HL-60 (cell line): ENCODE measurements at places on chromosomes 3 and 15.
A peak's percentile ranks its signal among the peaks of the same experiment; 100 is the strongest.

DNA sequence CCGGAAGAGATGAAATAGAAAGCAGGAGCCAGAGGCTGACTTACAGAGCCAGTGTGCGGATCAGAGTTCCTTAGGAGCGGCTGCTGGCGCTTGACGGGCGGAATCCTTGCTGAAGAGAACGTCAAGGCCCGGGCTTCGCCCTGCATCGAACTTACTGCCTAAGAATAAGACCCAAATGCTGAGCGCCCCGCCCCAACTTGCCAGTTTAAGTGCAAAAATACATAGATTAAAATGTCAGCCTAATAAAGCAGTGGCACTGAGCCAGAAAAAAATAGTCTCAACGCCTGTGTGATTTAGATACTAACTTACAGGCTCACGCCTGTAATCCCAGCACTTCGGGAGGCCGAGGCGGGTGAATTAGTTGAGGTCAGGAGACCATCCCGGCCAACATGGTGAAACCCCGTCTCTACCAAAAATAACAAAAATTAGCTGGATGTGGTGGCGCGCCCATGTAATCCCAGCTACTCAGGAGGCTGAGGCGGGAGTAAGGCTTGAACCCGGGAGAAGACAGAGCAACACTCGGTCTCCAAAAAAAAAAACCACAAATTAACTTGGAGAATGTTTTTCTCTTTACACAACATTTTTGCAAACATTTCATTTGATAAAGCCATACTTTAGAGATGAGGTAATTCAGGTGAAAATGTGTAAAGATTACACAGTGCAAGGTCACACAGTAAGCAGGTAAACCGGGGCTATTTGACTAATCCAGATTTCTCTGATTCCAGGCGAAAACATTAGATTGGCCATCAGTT is 1.2 kb upstream of the UBP1 start:
- no peak for DNase-seq

- DNase-seq = no peak
Observed at GRCh38 chr3:118977671-118978392, 56.8 kb downstream of the IGSF11 start.

- DNase-seq = no peak
Observed at GRCh38 chr15:48695827-48696573, 50.5 kb upstream of the FBN1 start.

DNA sequence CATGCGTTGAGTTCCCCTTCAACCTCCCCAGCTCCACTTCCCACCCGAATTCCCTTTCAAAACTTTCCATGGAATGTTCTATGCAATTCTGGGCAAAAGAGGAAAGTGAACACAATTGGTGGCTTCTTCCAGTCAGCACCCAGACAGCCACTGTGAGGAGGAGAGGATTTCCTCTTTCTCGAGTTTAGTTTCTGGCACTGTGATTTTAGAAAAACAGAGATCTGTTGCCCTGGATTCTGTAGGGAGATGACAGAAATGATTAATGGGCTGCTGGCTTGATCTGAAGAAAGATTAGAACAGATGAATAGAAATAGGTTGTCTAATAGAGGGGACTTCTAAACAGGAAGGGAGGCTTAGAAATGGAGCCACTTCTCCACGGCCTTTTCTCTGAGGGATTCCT is 172.0 kb downstream of the MCTP2 start:
- no peak for DNase-seq

DNA sequence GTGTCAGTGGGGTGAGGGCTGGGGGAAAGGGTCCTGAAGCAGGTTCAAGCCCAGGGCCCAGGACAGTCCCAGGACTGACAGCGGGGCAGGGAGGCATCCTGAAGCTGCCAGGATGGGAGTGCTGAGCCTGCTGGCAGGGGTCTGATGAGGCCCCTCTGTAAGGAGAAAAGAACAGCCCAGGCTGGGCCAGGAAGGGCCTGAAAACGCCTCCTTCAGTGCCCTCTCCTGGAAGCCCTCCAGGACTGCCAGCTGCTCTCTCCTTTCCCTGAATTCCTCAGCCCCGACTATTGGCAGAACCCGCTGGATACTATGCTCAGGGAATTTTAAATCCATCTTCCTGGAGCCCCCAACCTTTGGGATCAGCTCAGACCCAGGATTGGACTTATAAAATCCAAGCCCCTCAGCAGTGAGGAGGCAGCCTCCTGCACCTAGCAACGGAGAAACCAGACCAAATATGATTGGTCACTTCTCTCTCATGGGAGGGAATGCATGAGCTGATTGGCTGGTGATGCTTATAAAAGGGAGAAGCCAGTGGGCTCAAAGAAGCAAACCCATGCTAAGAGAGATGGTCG is 203.5 kb upstream of the LINGO1 start:
- no peak for DNase-seq

GRCh38 chr15:75712668-75713337 is at the start of gene CSPG4:
TSS of gene CSPG4 (minus strand) at chr15:75712848. CDS start at chr15:75712755, 93 bp downstream.
- DNase-seq = no peak

GRCh38 chr3:183122257-183122932 is 23.1 kb upstream of the MCCC1 start:
- DNase-seq = no peak

GRCh38 chr3:48521635-48522034 is 17.7 kb upstream of the SHISA5 start:
- DNase-seq = no peak

DNA sequence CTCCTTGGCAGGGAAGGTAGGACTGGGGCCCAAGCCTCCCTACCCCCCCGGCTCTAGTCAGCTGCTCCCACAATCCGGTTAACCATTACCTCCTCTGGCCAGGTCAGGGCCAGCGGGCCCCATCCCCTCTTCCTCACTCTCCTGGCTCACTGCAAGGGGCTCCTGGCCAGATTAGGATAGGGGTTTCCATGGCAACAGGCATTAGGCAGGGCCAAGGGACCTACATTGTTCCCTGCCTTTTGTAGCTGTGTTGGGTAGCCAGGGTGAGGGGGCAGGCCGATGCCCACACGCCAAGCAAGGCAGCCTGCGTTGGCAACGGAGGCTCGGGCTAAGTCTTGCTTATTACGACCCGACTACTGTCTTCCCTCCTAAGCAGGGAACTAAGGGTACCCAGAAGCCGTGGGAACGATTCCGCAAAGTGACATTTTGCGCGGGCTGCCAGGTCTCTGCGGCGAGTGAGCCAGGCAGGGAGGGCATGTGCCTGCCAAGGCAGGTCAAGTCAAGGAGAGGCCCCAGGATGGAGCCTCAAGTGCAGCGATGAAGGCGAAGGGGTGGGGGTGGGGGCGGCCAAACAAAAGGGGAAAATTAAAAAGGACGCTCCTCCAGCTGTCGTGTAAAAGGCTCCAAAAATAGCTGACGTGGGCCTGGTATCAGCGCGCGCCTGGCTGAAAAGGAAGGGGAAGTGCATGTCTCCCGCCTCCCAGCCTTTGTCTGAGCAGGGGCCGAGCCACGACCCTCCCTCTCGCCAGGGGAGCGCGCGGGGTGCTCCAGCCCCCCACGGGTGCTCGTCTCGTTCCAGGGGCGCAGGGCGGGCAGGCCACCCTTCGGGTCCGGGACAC is 919 bp downstream of the IDH2 start:
- DNase-seq = peak; percentile 39

GRCh38 chr3:134801204-134801958 is 6.3 kb downstream of the EPHB1 start:
- DNase-seq = no peak

DNA sequence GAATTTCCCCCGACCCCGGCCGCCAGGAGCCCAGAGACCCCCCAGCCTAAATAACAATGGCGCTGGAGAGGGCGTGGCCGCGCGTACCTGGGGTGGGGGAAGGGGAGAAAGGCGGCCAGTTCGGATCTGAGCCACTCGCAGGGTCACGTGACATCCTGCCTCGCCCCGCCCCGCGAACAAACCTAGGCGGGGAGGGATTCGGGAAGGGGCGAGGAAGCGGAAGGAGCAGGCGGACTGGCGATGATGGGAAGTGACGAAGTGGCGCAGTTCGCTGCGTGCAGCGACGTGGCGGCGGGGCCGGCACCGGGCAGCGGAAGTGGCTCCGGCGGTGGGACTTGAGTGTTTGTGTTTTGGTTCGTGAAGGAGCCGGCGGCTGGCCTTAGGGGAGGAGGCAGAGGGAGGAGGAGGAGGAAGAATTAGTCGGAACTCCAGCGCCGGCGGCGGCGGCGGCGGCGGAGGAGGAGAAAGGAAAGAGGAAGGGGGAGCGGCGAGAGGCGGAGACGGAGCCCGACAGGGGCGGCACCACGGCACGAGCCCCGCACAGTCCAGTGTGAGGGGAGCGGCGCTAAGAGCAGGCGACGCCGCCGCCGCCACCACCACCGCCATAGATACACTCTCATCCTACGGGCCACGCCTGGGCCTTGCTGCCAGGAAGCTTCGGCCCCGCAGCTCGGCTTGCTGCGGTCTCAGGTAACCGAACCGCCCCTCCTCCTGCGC is at the start of gene RAB5A:
Gene RAB5A, plus strand, starts transcription at position 266 of the 717 bp plus-strand sequence. CDS start 3,802 bp downstream, outside the sequence.
- DNase-seq = peak; percentile 95

DNA sequence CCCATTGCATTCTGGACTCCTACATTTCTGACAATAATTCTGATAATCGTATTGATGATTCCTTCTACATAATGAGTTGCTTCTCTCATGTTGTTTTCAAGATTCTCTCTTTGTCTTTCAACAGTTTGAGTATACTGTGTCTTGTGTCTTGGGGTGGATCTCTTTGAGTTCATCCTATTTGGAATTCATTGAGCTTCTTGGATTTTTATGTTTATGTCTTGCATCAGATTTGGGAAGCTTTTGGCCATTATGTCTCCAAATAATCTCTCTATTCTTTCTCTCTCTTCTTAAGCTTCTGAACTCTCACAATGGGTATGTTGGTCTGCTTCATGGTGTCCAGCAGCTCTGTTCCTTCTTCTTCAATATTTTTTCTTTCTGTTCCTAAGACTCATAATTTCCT is 592.2 kb downstream of the FHIT start:
- no peak for DNase-seq

GRCh38 chr15:67085237-67085817 is 19.9 kb downstream of the SMAD3 start:
- DNase-seq = peak; percentile 66

DNA sequence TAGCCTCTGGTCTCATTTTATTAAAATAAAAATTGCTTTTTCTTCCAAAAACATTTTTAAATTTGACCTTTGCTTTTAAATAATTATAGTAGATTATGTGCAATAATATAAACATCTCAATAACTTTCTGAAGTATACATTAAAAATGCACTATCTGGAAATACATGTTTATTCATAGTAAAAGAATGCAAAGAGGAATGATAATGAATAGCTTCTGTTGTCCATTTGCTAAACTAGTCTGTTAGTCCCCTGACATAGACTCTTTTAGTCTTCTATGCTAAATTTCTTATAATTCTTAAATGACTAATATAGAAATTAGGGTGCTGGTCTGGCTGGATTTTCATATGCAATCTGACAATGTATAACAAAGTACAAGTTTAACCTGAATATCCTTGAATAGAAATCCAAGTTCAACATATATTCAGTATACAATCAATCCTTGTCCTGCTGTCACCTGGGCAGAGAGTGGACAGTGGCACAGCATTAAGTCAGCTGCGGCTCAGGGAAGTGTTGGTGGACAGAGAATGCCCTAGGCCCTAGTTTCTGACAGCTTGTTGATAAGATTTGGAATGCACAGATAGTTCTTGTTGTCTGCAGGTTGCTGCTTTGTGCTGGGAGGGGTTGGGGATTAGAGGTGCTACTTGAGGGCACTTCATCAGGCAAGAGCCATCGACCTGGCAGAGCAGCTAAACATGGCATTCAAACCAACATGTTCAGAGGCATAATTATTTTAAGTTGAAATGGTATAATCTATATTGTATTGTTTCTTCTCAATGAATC is 161.7 kb downstream of the MBNL1 start:
- no peak for DNase-seq

GRCh38 chr3:27081992-27082607 is 287.1 kb downstream of the NEK10 start:
- no peak for DNase-seq

DNA sequence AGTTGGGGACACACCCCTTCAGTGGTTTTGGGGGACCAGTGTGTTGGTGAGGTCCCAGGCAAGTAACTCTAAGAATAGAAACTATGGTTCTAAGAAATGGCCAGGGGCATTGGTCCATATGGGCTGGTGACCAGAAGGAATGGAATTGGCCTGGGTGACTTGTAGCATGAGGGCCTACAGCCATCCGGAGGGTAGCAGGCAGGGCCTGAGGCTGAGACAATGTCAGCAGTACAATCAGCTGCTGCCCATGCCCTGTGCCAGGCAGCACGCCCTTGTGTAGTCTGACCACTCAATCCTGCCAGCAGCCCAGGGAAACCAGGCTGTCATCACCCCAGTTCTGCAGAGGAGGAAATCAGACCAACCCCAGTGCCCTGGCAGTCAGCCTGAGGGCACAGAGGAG is 100.6 kb downstream of the DNAJB8 start:
- no peak for DNase-seq

DNA sequence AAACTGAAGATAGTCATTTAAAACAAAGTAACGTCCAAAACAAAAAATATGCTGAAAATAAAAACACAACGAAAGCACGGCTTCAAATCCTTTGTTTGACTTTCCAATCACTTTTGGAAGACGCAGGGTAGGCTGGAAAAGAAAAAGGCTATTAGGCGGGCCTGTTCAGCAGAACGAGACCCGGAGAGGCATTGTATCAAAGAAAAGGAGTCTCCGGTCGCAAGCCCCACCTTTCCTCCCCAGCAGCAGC is 691 bp downstream of the SENP7 start:
- DNase-seq = no peak

GRCh38 chr3:11304175-11304574 is 32.0 kb downstream of the ATG7 start:
- DNase-seq = no peak

- DNase-seq = no peak
Observed at GRCh38 chr3:114101101-114101500, 44.6 kb downstream of the QTRT2 start.

- no peak for DNase-seq
Observed at GRCh38 chr15:50531766-50532165, 14.7 kb downstream of the USP50 start.

DNA sequence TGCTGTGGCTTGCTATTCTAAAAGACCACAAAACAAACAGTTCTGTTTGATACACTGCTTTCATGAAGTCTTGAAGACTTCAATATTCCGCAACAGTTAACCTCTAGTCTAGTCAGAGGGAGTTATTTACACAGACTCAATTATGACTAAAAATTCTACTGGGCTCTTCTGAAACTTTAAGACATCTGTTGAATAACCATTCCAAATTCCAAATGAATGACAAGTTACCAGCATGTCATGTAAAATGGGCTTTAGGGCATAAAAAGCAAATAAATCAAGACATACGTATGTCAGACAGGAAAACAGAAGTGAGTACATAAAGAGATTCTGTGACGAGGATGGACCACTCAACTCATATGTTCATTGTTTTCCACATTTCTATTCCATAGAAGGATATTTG is 93.9 kb downstream of the PLOD2 start:
- no peak for DNase-seq
